ENCODE measurements at places on chromosomes 5 and 9.
A peak's percentile ranks its signal among the peaks of the same experiment; 100 is the strongest.

- DNase-seq = no peak
Measured at GRCh38 chr5:178136990-178137389, 6.2 kb downstream of the RMND5B start.

GRCh38 chr5:125236007-125236406 lies 489.6 kb upstream of the ZNF608 start:
- no peak for DNase-seq

- no peak for DNase-seq
Measured at GRCh38 chr5:749101-749670, 35.3 kb downstream of the ZDHHC11B start.

DNA sequence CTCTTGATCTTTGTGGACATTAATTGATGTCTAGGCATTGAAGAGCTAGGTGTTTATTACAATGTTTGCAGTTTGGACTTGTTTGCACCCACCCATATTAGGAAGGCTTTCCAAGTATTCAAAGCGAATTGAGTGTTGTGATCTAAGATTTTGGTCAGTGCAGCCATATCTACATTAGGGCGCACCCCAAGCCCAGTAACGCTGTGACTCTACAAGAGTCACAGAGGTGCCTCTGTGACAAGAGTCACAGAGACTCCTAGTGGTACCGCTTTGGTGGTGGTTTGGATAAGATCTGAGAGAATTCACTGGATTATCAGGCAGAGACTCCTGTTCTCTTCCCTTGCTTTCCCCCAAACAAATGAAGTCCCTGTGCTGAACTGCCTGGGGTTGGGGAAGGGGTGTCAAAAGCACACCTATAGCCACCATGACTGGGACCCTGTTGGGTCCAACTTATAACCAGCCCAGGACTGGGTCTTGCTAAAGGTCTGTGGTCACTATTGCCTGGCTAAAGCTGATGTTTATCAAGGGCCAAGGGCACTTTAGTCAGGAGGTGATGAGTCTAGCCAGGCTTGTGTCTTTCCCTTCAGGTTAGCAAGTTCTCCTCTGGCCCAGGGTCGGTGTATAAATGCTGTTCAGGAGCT lies 114.1 kb upstream of the RIOK2 start:
- DNase-seq = peak; percentile 25

- DNase-seq = no peak
Measured at GRCh38 chr5:82058710-82059109, 86.9 kb downstream of the ATG10 start.

DNA sequence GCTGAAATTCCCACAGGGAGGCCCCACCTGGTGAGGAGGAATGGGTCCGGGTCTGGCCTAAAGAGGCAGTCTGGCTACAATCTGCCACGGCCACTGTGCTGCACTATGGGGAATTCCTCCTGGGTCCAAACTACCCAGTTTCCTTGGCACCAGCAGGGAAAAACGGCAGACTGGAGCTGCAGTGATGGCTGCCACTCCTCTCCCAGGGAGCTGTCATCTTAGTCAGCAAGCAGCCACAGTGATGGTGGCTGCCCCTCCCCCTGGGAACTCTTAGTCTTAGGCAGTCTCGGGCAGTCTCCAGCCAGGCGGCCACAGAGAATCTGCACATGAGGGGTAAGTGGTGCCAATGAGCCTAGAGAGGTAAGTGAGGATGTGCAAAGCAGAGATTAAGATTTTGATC lies 205.8 kb downstream of the TMEM38B start:
- DNase-seq = no peak

GRCh38 chr5:123035918-123036390 lies 571 bp downstream of the PPIC start:
- DNase-seq = peak; percentile 41

DNA sequence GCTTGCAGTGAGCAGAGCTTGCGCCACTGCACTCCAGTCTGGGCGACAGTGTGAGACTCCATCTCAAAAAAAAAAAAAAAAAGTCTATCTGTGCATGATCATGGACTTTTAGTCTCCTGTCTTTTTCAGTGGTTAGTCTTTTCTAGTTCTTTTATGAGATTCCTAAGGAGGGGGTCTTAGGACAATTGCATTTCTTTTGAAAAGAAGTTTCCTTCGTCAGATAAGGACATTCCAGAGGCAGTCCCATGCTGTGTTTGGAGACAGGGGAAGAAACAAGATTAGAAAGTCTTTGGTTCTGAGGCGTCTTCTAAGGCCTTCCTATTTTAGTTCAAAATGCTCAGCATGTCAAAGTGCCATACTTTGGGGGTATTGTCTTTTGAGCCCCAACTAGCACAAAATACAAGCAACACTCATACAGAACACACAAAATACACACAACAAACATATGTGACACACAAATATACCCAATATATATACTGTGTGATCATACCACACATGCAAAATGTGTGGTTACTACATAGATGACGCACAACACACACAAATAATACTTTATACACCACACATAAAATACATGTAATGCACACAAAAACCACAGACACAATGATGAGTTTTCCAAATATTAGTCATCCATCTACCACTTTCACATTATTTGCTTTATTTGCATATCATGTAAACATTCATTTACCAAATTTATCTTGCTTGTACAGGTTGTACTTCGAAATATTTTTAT lies 394.5 kb downstream of the SPATA31D1 start:
- no peak for DNase-seq

- no peak for DNase-seq
Measured at GRCh38 chr9:70147196-70147595, 103.5 kb downstream of the MAMDC2 start.

DNA sequence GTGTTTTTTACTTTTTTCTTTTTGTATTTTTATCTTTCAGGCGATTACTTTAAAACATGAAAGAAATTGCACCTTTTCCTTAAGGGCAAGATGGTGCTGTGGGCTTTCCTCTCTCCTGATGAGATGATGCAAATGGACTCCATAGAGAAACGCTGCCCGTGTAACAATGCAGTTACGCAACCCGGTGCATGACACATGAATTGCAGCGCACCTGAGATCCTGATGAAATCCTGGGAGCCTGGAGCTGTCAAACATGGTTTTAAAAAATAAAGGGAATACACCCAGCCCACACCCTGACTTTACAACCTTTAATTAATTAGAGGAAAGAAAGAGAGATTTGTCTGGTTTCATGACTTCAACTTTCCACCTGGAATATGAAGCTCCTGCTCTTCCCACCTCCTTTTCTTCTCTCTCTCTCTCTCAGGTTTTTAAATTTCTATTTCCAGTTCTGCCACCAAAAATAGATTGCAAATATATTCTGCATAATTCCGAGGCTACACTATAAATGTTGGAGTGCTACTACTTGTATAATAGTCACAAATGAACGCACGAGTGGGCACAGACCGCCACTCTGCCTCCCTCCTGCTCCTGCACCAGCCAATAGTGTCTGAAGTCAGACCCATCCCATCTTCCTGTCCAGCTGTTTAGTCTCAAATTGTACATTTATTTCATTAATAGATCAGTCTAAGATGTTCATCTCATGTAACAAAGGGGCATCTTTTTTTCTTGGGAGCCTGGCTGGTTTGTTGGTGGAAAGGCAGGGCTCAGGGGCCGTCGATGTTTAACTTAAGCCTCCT lies 179.1 kb downstream of the AUH start:
- DNase-seq = no peak

- DNase-seq = no peak
Measured at GRCh38 chr9:121373011-121373729, 3.1 kb upstream of the STOM start.

- DNase-seq = no peak
Measured at GRCh38 chr5:111930905-111931461, 174.0 kb upstream of the NREP start.

DNA sequence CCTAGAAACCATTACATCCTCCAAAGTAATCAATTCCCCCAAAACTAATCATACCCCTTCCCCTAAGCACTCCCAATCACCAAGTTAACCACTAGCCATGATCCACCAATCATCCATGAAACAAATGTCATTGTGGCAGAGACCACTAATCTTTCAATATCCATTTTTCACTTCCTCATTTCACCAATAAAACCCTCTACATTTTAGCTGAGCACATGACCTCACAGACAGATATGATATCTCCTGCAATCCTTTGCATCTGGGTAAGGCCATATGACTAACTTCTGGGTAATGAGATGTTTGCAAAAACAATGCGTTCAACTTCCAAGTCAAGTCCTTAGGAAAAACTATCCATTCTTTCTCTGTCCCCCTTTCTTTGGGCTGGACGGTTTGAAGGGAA lies 20.7 kb downstream of the OR2S2 start:
- no peak for DNase-seq

GRCh38 chr9:91408475-91408874 lies 15.2 kb downstream of the NFIL3 start:
- no peak for DNase-seq

- DNase-seq = no peak
Measured at GRCh38 chr5:148882332-148882731, 55.9 kb downstream of the ADRB2 start.

DNA sequence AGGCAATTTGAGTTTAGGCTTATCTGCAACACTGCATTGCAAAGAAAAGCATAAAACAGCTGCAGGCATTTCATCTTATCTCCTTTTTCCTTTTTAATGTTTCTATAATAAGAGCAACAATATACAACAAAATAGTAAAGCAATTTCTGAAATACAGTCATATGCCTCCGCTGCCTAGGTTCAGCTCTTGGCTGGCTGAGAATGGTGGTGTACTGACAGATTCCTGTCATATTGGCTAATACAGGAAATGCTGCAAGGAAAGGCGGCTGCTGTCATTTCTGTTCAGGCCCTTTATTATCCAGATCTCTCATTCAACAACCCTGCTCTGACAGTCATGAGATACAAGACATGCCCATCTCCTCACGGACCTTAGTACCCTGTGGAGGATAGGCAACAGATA lies 677.0 kb downstream of the TAF11L14 start:
- DNase-seq = no peak

- DNase-seq = no peak
Measured at GRCh38 chr5:153542536-153542935, 52.1 kb downstream of the GRIA1 start.

DNA sequence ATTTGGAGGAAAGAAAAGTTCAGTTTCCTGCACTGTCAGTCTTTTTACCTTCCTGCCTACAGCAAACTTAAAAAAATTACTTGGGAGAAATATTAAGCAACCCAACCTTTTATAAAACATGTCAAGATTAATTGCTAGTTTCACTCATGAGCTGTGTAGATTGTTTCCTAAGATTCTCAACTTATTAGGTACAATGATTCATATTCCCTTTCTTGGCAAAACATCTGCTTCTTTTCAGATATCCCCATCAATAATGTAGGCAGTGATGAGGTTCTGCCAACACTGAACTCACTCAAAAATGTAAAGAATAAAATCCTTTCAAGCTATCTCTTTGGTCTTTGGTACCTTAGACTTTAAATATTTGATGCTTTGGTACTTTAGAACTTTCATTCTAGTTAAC lies 56.0 kb downstream of the ISL1 start:
- no peak for DNase-seq

- no peak for DNase-seq
Measured at GRCh38 chr9:5557606-5558587, 47.6 kb downstream of the PDCD1LG2 start.

DNA sequence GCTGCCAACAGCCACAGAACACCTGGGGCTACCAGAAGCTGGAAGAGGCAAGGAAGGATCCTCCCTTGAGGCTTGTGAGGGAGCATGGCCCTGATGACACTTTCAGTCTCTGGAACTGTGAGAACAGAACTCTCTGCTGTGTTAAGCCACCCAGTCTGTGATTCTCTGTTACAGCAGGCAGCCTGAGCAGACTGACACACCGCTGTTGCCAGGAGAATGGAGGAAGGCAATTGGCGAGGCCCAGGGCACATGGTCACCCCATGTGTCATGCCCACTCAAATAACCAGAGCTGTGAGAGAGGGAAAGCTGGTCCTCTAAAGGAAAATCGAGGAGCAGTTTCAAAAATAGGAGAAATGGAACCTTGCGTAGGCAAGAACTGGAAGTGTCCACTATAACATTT lies 12.0 kb upstream of the KIF4B start:
- DNase-seq = no peak

DNA sequence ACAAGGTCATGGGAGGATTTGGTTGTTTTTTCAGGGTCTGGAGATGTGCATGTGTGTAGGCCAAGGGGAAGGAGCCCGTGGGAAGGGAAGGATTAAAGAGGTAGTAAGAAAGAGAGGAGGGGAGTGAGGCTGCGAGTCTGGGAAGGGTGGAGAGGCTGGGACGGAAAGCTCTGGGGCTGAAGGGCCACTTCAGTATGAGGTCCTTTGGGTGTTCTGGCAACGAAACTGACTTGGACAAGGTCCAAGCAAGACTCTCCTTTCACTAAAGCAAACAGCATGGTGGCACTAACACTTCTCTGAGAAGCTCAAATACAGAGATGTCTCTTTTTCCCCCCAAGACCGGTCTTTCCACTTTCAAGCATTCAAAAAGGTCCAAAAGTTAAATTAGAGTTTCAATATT lies 394.5 kb downstream of the ARHGEF28 start:
- no peak for DNase-seq

DNA sequence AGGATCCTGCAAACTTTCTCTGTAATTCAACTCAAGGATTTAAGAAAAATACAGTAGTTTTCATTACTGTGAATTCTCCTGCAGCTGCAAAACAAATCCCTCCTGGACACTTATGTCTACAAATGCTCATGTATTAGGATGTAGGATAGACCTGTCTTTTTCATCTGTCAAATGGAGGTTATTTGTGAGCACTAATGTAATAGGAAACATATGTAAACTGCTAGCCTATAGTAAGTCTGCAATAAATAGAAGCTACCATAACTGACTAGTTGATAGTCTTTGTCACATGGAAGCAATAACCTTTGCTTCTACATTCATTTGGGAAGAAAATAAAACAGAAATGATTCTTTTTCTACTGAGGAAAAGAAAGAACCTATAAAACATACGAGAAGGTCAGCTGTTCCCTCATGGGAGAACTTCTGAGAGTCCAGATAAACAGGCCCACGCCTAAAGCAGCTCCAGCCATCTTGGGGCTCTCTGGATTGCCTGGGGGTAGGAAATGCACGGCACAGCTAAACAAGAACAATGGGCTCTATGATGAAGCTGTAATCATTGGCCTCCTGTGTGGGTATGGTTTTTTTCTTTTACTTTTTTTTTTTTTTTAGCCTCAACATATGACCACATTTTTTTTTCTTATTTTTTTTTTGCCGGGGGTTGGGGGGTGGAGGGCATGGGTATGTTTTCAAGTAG lies 6.2 kb downstream of the KCNV2 start:
- DNase-seq = no peak

DNA sequence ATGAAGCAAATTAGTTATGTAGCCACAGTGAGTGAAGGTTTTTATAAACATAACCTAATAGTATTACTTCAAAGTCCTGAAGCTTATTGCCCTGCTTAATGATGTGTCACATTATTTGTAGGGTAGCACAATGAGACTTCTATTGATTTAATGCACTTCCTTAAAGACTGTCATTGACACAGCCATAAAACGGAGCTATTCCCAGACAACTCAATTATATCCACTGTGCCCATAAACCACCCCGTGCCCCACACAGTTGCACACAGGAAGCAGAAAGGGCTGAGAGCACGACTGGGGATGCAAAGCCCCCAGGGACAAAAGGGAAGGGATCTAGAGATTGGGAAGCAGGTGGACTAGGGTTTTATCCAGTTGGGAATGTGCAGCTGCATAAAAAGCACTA lies 37.0 kb downstream of the TRIM32 start:
- DNase-seq = no peak

GRCh38 chr5:150175076-150175475 lies 8.5 kb downstream of the CDX1 start:
- no peak for DNase-seq

All from progenitor cell of endocrine pancreas (in vitro differentiated cells).